ENCODE measurements at places on chromosomes 13 and 19.
A peak's percentile ranks its signal among the peaks of the same experiment; 100 is the strongest.

- DNase-seq = no peak
Measured at GRCh38 chr13:107069108-107069776, 501.3 kb upstream of the ARGLU1 start.

GRCh38 chr19:6223461-6224307 lies 56.1 kb downstream of the MLLT1 start:
- peak; percentile 58 for DNase-seq

GRCh38 chr19:54030895-54031586 lies 32.7 kb downstream of the VSTM1 start:
- DNase-seq = peak; percentile 50

GRCh38 chr13:81670048-81670447 lies 1329.1 kb upstream of the SPRY2 start:
- no peak for DNase-seq

DNA sequence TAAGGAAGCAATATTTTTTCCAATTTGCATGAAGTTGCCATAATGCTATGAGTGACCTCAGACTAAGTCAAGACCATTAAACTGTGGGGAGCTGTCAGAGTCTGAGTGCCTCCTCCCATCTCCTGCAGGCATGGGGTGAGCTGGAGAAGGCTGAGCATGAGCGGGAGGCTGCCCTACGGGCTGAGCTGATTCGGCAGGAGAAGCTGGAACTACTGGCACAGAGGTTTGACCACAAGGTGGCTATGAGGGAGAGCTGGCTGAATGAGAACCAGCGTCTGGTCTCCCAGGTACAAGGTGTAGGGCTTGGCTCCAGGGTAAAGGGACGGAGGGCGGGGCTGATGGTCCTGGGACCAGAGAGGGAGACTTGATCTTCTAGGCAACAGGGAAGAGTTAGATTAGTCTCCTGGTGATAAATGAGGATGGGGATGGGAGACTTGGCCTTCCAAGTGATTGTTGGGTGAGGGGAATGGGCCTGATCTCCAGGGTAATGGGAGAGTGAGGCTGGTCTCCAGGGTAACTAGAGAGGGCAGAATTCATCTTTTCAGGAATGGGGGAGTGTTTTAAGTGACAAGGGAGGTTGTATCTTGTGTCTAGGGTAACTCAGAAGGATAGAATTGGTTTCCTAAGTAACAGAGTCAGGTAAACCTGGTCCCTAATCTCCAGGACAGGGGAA lies 36.0 kb downstream of the SPTBN4 start:
- no peak for DNase-seq
